ENCODE measurements at places on chromosomes 3 and 15. TPM values are rescaled to one million over a fixed set of nuclear protein-coding genes. Genes with fewer than 3 reads are reported as not detected.

GRCh38 chr3:194632809-194633348 lies 340 bp downstream of the TMEM44 start:
- DNase-seq: peak; percentile 52

DNA sequence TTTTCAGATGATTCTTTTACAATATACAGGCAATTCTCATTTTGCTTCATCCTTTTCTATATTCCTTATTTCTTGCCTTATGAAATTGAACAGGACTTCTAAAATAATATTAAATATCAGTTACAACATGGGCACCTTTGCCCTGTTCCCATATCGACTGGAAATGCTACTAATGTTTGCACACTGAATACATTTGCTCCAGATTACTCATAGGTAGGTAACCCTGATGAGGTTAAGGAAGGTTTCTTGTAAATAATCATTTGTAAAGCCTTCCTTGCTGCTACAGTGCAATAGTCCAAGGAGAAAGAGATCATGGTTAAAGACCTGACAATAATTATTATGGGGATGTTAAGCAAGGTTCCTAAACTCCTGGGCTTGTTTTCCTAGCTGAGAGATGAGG lies 175.5 kb downstream of the ADAMTS17 start:
- no peak for DNase-seq

DNA sequence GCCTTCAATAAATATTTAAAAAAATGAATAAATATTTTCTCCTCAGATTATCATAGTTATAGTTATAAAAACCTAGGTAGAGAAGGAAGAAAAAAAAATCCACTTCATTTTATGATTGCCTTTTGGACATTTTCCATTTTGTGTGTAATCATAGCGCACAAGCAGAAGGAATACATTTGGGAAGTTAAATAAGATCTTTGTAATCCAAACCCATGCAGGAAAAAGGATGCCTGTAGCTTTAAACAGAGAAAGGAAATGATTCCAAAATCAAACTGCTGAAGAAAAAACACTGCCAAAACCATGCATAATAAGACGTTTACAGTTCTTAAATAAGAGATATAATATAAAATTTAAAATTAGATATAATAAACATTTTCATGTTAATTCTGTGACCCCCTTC lies 7.4 kb upstream of the CCDC54 start:
- no peak for DNase-seq

- DNase-seq: no peak
These were observed 2.7 kb downstream of the NKIRAS1 start for GRCh38 chr3:23913873-23914743.

DNA sequence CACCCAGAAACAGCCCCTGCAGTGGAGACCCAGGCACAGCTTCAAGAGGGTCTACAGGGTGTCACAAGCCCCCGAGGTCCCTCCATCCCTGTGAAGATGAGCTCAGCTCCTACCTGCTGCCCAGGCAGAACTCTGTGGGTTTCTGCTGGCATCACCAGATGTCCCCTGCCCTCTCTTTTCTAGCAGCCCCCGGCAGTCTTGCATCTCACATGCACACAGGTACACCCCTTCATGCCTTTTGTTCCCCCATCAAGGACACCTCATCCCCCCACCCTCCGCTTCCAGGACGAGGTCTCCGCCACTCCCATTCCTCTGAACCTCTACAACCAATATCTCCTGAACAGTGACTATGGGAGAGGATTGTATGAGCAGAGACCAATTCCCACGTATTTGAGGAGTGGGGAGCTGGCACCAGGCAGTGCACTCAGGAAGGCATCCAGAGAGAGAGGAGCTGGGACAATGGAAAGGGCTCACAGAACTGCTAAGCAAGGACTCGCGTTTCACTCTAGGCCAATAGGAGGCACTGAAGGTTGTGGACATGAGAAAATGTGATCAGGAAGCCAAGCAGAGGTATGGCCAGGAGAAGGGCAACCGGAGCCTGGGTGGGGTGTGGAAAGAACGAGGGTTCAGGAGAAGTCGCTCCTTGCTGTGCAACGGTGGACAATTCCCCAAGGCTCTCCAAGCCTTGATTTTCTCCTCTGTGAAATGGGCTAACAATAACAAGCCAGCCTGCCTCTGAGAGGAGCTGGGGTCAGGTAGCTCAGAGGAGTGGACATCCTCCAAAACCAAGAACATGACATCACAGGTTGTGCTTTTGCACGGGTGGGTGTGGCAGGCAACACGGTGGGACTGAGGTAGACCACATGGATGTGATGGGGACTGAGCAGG lies 115.2 kb downstream of the CHSY1 start:
- DNase-seq: no peak

DNA sequence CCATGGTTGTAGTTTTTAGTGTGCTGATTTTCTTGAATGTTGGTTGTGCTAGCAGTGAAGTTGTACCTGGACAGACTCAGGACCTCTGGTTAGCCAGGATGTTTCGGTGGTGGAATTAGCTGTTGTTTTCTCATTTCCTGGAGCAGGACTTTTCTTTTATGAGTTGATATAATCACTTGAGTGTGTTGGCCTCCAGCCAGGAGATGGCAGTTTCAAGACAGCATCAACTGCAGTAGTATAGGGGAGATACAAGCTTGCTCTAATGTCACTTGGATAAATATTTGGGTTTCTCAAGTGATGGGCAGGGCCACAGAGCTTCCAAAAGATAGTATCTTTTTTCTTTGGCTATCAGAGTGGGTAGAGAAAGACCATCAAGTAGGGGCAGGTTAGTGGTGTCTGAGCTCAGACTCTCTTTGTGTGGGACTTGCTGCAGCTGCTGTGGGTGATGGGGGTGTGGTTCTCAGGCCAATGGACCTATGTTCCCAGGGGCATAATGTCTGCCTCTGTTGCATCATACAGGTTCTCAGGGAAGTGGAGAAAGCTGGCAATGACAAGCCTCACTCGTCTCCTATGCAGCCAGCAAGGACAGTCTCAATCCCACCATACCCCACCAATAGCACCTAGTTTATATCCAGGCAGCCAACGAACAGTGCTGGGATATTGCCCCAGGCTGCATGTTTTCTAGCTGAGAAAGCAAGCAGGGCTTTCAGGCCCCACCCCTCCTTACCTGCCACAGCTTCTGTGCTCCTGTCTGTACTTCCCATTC lies 14.6 kb upstream of the OR5K2 start:
- DNase-seq: no peak

- no peak for DNase-seq
These were observed 5.8 kb downstream of the EID1 start for GRCh38 chr15:48883699-48884098.

- no peak for DNase-seq
These were observed 72.9 kb downstream of the BLM start for GRCh38 chr15:90790057-90790456.

- DNase-seq: peak; percentile 90
These were observed at the start of gene MYO5C for GRCh38 chr15:52295421-52296001. MYO5C (minus strand) TSS chr15:52295804; CDS start chr15:52295636, 168 bp downstream.

DNA sequence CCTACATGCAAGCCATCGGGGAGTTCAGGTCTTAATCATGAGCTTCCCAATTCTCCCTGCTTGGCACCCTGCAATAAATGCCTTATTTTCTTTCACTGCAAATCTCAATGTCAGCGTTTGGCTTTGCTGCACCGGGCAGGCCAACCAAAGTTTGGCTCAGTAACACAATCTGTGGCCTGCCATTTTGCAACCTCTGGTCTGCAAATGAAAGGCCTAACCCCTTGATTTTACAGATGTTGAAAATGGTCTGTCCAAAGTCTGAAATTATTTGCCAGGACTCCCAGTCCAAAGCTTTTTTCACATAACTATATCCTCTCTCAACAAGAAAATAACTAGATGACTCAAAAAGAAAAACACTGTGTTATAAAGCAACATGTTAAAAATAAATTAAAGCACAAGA lies 34.0 kb upstream of the LEKR1 start:
- no peak for DNase-seq

DNA sequence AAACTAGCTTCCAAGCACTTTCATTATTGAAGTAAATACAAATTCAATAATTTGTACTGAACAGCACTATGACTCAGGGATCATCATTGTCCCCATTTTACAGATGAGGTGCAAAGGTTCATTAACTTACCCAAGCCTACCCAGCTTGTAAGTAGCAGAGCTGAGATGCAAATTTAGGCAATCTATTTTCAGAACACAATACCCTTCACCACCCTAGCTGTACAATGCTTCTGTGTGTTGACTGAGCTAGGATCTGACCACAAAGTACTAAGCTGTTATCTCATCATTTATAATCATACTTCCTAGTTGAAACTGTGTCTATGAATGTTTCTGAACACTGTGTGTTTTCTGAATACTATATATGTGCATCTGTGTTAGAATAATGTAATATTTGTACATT lies 3.2 kb upstream of the ILDR1 start:
- DNase-seq: no peak

DNA sequence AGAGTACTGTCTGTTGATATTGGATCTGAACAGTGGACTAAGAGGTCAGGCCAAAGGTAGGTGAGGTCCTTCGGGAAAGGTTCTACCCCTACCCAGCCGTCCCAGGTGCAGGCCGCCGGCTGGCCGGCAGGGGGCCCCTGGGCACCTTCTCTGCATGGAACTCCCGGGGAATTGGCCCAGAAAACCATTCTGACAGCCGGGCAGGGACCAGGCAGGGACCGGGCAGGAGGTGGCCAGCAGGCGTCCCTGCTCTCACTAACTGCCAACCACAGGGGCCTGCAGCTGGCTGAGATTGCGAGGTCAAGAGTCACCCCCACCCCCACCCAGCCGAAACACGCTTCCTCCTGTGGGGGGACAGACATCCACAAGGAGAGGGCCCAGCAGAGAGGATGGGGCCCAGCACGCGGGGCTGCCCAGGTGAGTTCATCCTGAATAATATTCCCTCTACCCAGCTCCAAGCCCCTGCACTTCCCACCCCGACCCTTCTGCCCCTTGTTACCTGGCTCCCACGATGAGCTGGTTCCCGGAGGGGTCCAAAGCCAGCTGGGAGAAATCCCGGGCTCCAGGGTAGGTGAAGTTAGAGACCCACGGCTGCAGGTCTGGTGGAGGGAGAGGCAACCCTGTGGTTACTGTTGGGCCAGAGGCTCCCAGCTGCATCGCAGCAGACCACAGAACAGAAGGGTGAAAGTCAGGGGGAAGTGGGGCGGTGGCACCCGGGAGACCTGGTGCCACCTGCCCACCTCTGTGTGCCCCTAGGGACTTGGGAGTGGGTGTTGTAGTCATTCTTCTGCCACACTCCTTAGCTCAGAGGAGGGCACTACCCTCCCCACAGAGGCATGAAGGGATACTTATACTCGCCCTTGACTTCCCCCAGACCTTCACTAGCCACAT lies 84.4 kb downstream of the SEMA5B start:
- peak; percentile 83 for DNase-seq

DNA sequence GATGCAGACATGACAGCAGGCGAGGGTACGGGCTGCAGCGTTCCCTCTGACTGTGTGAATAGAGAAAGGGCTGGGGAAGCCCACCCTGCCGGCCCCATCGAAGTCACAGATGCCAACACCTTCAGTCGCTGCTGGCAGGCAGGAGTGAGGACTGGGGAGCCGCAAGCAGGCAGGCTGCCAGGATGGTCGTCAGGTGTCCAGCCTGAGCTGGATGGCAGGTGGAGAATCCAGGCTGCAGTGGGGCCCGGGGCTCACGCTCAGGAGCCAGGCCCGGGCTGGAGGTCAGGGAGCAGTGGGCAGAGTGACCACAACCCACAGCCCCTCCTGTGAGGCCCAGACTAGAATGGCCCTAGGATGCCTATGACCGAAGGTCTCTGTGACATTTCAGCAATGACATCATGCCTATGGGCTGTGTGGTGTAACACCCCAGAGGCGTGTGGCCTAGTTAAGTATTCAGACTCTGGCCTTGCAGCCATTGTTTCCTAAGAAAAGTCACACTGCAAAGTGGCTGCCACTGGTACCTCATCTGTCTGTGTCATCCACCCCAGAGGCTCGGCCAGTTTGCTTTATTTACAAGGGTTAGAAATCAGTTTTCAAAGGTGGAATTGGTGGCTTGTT lies 15.7 kb downstream of the PRR23E start:
- DNase-seq: no peak

DNA sequence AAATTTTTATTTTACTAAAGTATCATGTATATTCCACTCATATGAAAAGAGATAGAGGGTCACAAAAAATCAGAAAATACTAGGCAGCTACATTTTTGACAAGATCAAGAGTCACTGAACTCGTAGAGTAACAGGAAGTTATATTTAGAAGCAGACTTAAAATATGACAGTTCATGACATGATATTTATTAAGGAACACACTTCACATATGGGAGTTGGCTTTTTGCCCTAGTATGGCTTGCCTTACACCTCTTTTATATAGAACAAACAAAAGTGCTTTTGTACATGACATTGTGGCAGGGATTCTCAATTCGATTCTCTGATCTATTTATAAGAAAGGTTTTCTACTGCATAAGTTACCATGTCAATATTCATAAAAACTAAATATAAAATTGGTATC lies 80.1 kb upstream of the GBE1 start:
- DNase-seq: no peak

DNA sequence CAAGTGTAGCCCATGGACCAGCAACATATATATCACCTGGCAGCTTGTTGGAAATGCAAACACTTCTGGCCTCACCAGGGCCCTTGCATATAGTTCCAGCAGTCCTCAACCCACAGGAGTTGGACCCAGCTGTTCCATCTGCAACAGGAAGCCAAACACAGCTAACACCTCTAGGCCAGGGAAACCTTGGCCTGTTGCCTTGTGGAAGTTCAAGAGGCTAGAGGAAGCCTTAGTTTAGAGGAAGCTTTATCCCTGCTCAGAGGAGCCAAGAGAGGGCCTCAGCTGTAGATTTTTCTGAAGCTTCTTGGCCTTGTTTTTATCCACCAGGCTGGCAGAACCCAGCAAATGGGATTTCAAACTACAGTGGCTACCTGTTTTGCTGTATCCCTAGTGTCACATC lies 11.4 kb downstream of the FHIT start:
- DNase-seq: no peak

GRCh38 chr15:39415634-39416033 lies 165.2 kb upstream of the THBS1 start:
- DNase-seq: no peak

- no peak for DNase-seq
These were observed 42.4 kb downstream of the EOMES start for GRCh38 chr3:27679691-27680090.

- DNase-seq: no peak
These were observed 24.2 kb downstream of the NBEAL2 start for GRCh38 chr3:47003461-47004368.

- no peak for DNase-seq
These were observed 63.6 kb upstream of the MBNL1 start for GRCh38 chr3:152205097-152205593.

The PRRT3 gene
- total RNA-seq: 0.60 TPM

The MB21D2 gene
- 3.0 TPM for total RNA-seq

The TARS3 gene
- 10.1 TPM for total RNA-seq

The LRRFIP2 gene
- total RNA-seq: 34.7 TPM

The MAP6D1 gene
- total RNA-seq: 1.7 TPM

The GOLGA8G gene
- total RNA-seq: not detected

The FRG2C gene
- not detected for total RNA-seq

The IL17RD gene
- total RNA-seq: 0.20 TPM

The ANKRD63 gene
- total RNA-seq: not detected

The STAB1 gene
- total RNA-seq: 136 TPM

The GRAMD2A gene
- under 0.01 TPM for total RNA-seq
